Uterus (tissue), 4 donors: ENCODE measurements at places on chromosomes 3 and 15. TPM values are rescaled to one million over a fixed set of nuclear protein-coding genes. Genes with fewer than 3 reads are reported as not detected.

Gene PATL2
- 2.0 TPM for total RNA-seq

GRCh38 chr3:146865175-146865755, 260.1 kb upstream of the PLSCR5 start:
- no peak for DNase-seq

DNA sequence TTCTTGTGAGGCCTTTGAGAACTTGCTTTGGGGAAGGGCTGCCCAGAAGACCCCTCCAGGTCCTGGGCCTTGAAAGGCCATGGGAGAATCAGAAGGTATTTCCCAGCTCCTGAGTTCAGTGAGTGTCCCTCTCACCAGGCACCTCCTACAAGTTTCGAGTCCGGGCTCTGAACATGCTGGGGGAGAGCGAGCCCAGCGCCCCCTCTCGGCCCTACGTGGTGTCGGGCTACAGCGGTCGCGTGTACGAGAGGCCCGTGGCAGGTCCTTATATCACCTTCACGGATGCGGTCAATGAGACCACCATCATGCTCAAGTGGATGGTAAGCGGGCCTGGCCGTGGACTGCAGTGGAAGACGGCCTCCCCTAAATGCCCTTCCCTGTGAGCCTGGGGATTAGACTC, 68.3 kb downstream of the BOC start:
- no peak for DNase-seq

Gene CPA3
- total RNA-seq: 7.3 TPM

GRCh38 chr15:60751985-60752952, 273.3 kb upstream of the ICE2 start:
- peak; percentile 47 for DNase-seq

DNA sequence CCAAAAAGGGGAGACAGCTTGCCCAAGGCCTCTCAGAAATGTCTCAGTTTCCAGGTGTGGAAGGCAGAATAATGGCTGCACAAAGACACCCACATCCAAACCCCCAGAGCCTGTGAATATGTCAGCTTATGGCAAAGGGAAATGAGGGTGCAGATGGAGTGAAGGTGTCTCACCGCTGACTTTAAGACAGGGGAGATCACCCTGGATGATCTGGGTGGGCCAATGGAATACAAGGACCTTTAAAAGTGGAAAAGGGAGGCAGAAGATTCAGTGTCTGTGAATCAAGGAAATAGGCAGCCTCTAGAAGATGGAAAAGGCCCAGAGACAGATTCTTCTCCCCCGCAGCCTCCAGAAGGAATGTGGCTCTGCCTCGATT, 48.8 kb upstream of the ATP2B2 start:
- no peak for DNase-seq

GRCh38 chr15:92843814-92844213, 56.3 kb upstream of the CHD2 start:
- no peak for DNase-seq

DNA sequence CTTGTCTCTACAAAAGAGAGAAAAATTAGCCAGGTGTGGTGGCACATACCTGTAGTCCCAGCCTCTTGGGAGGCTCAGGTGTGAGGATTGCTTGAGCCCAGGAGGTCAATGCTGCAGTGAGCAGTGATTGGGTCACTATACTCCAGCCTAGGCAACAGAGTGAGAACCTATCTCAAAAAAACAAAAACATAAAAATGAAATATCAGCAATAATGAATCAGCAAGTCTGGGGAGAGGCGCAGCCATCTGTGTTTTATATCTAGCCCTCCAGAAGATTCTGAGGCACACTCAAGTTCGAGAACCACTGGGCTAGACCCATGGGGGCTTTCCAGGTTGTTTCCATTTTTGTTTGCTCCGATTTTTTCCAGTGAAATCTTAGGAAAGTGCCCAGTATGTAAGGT, 88.1 kb upstream of the BCL6 start:
- DNase-seq: no peak

- DNase-seq: no peak
These were observed 67.9 kb downstream of the LRIG1 start for GRCh38 chr3:66432767-66433521.

Gene PAQR5
- total RNA-seq: 0.28 TPM

- no peak for DNase-seq
These were observed 48.5 kb downstream of the RLBP1 start for GRCh38 chr15:89172921-89173320.

- DNase-seq: peak; percentile 70
These were observed 193.2 kb upstream of the TPRG1 start for GRCh38 chr3:188978421-188979171.

Gene USP50
- not detected for total RNA-seq

DNA sequence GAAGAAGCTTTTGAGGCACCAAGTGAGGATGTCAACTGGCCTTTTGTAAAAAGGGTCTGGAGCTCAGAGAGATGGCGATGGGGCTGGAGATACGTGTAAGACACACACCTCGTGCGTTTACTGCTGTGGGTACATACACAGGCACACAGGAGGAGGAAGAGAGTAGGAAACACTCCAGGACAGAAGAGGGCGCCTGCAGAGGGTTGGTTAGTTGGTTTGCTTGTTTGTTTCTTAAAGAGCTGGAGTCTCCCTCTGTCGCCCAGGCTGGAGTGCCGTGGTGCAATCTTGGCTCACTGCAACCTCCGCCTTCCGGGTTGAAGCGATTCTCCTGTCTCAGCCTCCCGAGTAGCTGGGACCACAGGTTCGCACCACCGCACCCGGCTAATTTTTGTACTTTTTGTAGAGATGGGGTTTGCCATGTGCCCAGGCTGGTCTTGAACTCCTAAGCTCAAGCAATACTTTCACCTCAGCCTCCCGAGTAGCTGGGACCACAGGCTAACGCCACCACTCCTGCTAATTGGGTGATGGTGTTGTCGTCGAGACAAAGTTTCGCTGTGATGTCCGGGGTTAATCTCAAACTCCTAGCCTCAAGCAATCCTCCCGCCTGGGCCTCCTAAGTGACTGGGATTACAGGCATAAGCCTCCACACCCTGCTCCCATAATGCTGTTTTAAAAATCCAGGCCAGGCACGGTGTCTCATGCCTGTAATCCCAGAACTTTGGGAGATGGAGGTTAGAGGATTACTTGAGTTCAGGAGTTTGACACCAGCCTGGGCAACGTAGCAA, 1.3 kb upstream of the PRR20G start:
- DNase-seq: no peak

DNA sequence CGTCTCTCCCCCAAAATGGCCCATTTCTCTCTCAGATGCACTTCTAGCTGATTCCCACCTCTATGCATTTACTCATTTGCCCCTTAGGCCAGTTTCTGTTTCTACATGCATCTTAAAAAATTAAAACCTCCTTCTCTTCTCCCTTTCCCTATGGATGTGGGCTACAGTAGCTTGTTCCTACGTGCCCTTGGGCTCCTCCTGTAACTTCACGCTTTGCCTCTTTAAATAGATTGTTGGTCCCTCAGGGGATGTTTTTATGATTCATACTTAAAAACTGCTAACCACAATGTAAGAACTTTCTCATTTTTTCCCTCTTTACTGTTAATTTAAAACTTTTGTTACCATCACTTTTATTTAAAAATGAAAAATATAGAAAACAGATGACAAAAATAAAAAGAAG, 185.6 kb upstream of the MRPL3 start:
- DNase-seq: no peak

Gene TGM5
- not detected for total RNA-seq

- no peak for DNase-seq
These were observed 32.7 kb downstream of the FHIT start for GRCh38 chr3:61218504-61218903.

GRCh38 chr3:67012564-67012963, 14.5 kb downstream of the KBTBD8 start:
- DNase-seq: no peak

GRCh38 chr3:20769430-20769829, 583.4 kb upstream of the SGO1 start:
- DNase-seq: no peak

DNA sequence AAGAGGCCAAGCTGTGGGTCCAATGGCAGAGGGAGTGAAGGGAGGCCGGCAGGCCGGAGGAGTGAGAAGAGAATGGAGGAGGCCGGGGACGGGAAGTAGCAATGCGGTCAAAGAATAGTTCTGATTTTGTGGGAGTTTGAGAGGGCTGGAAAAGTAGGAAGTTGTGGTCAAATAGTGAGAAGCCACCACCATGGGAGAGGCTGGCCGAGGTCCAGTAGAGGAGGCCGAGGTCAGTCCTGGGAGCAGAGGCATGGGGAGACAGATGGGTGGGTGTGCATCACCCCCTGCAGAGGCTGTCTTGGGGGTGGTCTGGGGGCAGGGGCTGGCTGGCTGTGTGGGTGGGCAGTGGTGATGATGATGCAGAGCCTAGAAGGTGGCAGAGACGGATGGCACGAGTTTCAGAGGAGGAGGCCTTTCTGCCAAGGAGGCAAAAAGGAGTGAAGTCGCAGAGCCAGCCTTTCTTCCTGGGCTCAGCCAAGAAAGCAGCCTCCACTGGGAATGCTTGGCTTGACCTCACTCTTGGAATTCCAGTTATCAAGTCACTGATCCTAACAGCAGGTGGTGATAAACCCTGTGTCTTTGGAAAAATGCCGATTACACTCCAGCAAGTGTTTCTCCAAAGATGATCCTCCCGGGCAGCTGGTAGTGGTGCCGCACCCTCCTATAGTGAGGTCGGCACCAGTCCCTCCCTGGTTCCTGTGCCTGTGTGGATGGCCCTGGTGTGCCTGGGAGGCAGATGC, 57.3 kb downstream of the ARNT2 start:
- no peak for DNase-seq

Gene LTF
- total RNA-seq: 2.0 TPM

Gene CYP1A1
- total RNA-seq: 0.29 TPM

Gene RHOV
- total RNA-seq: not detected

- no peak for DNase-seq
These were observed 395.4 kb upstream of the SUCLG2 start for GRCh38 chr3:68049776-68050175.

GRCh38 chr3:28718074-28718849, 369.6 kb upstream of the AZI2 start:
- DNase-seq: no peak

Gene MAP3K13
- 15.1 TPM for total RNA-seq

- DNase-seq: no peak
These were observed 153.5 kb upstream of the GOLIM4 start for GRCh38 chr3:168249205-168249549.

DNA sequence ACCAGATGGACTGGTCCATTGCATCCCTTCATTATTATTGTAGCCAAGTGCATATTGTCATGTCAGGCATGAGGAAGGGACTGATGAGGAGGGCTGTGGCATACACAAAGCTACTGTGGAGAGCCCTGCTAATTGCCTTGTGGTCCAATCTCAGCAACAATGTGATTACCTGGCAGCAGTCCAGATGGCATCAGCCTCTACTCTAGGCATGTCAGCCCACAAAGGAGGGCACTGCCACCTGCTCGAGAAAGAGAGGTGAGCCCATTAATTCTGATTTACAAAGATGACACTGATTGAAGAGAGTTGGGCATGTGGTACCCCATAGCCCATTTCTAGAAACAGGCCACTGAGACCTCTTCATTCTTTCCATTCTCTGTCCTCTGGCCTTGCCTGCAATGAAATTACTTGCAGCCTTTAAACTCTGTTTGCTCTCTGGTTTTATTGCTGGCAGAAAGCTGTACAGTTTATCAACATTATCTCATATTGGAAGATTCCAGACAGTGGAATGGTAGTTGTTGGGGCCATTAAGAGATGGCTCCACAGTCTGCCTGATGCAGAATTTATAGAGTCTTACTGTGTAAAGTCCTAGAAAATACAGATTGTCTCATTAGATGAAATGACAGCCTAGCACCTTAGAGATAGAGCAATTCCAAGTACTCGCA, 307.7 kb downstream of the ARPP21 start:
- no peak for DNase-seq

GRCh38 chr15:28984421-28985315, 98.9 kb downstream of the APBA2 start:
- DNase-seq: no peak

DNA sequence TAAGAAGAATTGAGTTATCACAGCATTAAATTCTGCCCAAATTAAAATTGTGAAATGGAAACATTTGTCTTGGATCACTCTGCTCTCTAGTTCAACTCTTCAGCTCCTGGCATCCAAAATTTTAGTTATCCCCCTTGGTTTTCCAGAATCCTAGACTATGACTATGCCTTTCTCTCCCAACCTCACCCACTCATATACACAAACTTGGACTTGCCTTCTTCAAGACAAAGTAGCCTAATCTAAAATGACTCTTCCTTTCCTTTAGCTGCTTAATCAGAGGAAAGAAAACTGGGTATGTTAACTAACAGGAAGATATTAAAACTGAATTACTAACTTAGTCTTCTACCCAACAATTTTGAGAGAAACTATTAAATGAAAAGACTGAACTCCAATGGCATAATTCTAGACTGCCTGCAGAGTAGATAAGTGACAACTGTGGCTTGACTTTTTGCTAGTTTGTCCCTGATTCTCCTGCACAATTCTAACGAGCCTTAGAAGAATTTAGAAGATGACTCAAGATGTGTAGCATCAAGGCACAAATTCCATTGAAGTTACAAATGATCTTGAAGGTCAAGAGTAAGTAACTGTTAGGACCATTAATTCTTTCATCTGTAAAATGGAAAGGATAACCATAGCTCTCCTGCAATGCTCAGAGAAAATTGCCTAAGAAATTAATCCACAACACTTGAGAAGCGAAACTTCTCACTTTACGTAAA, 5.2 kb upstream of the GOLIM4 start:
- DNase-seq: no peak

Gene FANCD2OS
- total RNA-seq: not detected

GRCh38 chr3:186828340-186828739, 14.2 kb upstream of the ADIPOQ start:
- no peak for DNase-seq

DNA sequence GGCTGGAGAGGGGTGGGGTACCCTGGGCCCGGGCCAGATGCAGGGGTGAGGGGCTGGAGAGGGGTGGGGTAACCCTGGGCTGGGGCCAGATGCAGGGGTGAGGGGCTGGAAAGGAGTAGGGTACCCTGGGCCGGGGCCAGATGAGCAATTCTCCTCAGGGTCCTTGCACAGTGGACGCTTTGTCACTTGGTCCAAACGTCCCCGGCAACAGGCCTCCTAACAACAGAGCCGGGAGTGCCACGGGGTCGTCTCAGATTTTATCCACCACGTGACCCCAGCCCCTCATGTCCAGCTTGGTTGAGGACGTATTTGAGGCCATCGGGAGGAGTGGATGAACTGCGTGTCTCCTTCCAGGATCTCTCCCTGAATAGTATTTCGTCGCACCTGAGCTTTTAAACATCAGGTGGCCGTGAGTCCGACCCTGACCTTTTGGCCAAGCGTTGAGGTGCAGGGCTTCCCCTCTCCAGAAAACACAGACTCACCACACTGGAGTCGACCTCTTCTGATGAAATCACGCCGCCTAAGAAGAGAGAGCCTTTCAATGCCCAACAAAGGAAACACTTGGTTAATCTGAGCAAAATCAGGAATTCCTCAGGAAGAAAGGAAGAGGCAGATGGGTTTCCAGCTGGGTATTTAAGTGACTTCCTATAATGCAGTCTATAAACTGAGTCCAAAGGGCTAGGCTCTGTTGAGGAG, 12.8 kb upstream of the LRRC15 start:
- DNase-seq: no peak
